ENCODE measurements at places on chromosomes 12 and 14. TPM values are rescaled to one million over a fixed set of nuclear protein-coding genes. Genes with fewer than 3 reads are reported as not detected.

CD163L1 gene
- under 0.01 TPM for total RNA-seq

GALNT9 gene
- total RNA-seq, result 1.2 TPM

MYF6 gene
- total RNA-seq, result not detected

TAS2R30 gene
- 9.7 TPM for total RNA-seq

RNU4-1 gene
- under 0.01 TPM for total RNA-seq

LPCAT3 gene
- total RNA-seq, result 23.6 TPM

NTS gene
- total RNA-seq, result not detected

PCED1B gene
- 0.29 TPM for total RNA-seq
